Bronchial epithelial cell (primary cell): ENCODE measurements at places on chromosomes 13 and 19.

- no peak for DNase-seq
These were observed 411.4 kb downstream of the LIG4 start for GRCh38 chr13:107803822-107804495.

DNA sequence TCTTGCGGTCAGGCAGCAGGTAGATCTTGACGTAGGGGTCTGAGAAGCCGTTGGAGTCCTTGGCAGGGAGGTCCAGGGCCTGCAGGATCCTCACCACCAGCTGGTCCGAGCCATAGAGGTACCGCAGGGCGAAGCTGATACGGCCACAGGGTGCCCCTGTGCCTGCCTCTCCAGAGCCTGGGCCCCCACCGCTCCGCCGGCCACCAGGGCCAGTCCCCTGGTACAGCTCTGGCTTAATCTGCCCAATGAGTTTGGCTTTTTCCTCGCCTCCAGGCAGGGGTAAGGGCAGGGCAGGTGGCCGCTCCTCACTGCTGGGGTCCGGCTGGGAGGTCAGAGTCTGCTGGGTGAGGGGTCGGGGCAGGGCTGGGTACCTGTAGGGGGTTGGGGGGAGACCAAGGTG, 9.9 kb downstream of the SYT3 start:
- DNase-seq = no peak

- no peak for DNase-seq
These were observed 1703.3 kb upstream of the SLC10A2 start for GRCh38 chr13:104769545-104769944.

DNA sequence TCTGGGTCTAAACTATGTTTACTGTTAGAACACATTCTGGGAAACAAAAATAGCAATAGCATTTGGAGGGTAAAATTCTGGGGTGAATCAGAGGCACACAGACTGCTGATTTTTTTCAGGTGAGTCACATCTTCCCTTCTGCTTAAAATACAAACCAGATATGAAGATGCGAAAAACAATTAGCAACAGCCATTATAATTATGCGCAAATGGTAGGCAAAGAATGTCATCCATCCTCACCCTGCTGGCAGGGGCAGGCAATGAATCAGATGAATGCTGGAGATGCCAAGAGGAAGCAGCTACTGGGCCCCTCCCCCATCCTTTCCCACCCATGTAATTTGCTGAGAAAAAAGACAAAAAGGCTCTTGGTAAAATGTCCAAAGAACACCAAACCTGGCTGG, 282.9 kb downstream of the KLF5 start:
- peak; percentile 60 for DNase-seq

DNA sequence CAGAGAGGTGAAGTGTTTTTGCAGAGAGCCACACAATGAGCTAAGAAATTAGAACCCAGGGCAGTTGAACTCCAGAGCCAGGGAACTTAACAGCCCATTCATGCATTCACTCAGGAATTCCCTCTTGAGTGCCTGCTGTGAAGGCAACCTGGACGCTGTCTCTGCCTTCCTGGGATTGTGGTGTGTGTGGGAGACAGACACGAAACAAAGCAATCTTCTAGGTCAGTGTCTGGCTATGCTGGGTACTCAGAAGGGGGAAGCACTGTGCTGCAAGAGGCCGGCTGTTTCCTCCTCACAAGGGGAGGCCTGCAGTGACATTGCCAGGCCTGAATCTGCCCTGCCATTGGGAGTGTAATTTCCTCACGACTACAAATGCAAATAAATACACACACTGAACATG, 9.7 kb downstream of the BCKDHA start:
- DNase-seq = no peak
